ENCODE measurements at places on chromosomes 5 and 9. TPM values are rescaled to one million over a fixed set of nuclear protein-coding genes. Genes with fewer than 3 reads are reported as not detected.

Gene PCDHGC4
- 1.3 TPM for polyA plus RNA-seq

Gene ANKRD31
- 0.20 TPM for polyA plus RNA-seq

Gene DNLZ
- not detected for polyA plus RNA-seq

Gene ZDHHC11
- 5.9 TPM for polyA plus RNA-seq

Gene CAMK2A
- 31.8 TPM for polyA plus RNA-seq

Gene CCL28
- 0.15 TPM for polyA plus RNA-seq

Gene SLC2A8
- not detected for polyA plus RNA-seq

Gene SLC36A2
- polyA plus RNA-seq = not detected

Gene CLPTM1L
- 55.7 TPM for polyA plus RNA-seq

Gene GLDC
- 1.3 TPM for polyA plus RNA-seq

Gene DMGDH
- not detected for polyA plus RNA-seq

Gene SLCO4C1
- 3.4 TPM for polyA plus RNA-seq

Gene CD74
- polyA plus RNA-seq = 92.8 TPM

Gene FST
- 230 TPM for polyA plus RNA-seq

GRCh38 chr5:102231693-102232619 is 64.1 kb downstream of the SLCO4C1 start:
- no peak for DNase-seq

DNA sequence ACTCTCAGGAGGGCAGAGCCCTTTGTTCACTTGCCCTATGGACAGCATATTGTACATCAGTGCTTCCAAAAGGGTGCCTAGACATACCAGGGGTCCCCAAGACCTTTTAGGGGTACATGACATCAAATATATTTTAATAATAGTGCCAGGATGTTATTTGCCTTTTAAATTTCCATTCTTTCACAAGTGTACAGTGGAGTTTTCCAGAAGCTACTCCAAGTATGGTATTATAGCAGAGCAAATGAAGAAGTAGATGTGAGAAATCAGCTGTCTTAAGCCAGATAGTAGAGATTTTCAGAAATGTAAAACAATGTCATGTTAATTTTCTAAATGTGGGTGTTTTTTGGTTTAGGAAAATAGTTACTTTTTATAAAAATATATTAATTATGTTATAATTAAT is 15.6 kb downstream of the PTTG1 start:
- no peak for DNase-seq

- no peak for DNase-seq
Measured at GRCh38 chr9:134708672-134709038, 67.1 kb downstream of the COL5A1 start.

DNA sequence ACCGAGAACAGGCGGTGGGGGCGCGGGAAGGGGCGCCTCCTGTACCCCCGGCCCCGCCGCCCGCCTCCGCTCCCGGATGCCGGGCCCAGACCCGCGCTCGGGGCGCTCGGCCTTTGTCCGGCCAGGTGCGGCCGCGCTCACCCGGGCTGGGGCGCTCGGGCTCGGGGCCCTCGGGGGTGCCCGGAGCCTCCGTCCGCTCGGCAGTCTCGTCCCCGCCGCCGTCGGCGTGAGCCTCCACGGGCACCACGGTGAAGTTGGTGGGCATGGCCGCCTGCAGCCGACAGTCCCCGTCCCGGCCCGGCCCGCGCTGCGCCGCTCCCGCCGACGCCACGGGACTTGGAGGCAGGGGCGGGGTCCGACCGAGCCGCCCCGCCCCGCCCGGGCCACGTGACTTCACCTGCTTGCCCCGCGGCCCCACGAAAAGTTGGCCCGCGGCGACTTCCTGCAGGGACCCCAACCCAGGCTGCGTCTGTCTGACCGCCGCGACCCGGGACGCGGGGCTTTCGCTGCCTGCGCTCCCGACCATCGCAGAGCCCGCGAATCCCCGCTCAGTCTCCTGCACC is at the start of gene SLC12A7:
Gene SLC12A7, minus strand, starts transcription at position 337 of the 563 bp plus-strand sequence. Its CDS starts 72 bp downstream, at position 265.
- no peak for DNase-seq

GRCh38 chr9:38687389-38687842 is 32.5 kb downstream of the FAM240B start:
- DNase-seq = no peak

- DNase-seq = no peak
Measured at GRCh38 chr5:16690243-16690852, 73.6 kb upstream of the RETREG1 start.

DNA sequence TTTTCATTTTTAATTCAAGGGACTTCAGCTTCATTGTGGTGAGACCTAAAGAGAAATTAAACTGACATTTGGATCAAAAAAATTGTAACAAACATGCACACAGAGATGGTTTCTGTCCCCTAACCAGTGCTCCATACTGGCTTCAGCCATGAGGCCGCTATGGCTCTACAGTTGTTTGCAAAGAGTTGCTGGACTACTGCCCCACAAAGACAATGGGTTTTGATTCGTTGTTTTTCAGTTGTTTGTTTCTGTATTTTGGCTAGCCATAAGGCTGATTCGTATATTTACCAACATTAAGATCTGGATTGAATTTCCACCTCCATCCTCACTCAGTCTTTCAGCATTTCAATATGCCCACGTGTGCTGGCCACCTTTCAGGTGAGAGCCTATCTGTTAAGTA is 163.7 kb upstream of the KIF2A start:
- DNase-seq = no peak

GRCh38 chr5:43676083-43676840 is 73.3 kb downstream of the NNT start:
- no peak for DNase-seq

- DNase-seq = no peak
Measured at GRCh38 chr9:35729700-35730485, 2.1 kb downstream of the TLN1 start.

DNA sequence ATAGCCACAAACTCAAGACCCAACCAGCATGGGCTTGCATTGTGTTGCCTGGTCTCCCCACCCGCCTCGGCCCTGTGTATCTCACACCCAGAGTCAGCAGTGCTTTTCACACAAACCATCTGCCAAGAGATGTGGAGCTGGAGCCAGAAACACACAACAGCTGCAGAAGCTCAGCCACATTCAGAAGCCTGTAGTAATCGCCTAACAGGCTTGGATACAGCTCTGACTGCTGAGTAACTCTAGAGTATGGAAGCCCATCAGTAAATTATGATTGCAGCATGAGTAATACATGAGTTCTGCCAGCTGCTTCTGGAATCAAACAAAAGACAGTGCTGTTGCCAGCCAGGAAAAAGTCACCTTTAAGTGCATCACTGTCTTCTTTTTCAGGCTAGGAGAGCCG is 16.0 kb downstream of the TEK start:
- DNase-seq = peak; percentile 94

DNA sequence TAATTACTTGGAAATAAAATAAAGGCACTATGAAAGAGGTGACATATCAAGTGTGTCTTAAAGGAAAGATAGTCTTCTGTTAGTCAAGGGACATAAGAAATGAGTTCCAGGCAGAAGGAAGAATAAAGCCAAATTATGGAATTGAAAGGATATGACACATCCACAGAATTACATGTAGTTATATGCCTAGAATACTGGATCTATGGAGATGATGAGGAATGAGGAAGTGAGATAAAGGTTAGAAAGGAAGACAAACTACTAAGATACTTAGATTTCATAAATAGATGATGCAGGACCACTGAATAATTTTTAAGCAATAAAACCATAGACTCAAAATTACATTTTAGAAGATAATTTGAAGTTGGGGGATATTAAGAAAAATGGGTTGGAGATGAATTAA is 609.8 kb downstream of the PTPRD start:
- DNase-seq = no peak

DNA sequence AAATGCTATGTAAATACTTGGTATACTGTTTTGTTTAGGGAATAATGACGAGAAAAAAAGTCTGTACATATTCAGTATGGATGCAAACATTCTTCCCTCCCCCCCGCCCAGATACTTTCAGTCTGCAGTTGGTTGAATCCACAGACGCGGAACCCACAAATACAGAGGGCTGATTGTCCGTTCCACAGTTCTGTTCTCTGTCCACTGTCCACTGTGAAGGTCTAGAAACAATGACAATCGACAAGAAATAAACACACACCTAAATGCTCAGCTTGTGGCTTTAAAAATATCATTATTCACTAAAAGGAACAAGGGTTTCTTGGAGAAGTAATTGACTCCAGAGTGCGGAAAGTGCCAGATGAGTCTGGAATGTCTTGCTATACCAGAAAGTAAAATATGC is 109.1 kb downstream of the TMEM161B start:
- no peak for DNase-seq

- DNase-seq = no peak
Measured at GRCh38 chr9:98610711-98611110, 98.0 kb downstream of the GABBR2 start.

DNA sequence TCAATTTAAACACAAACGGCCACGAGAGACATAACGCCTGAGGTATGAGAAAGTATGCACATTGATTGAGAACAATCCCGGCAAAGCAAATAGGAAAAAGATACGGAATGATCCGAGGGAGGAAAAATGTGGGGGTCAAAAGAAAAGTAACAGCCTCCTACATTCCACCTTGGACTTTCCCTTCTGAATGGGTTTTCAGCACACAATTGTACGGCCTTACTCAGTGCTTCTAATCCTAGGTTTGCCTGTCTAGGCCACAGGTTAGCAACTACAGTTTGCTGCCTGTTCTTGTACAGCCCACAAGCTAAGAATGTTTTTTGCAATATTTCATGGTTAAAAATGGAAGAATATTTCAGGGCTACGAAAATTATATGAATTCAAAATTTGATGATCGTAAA is 46.2 kb upstream of the RNF20 start:
- DNase-seq = no peak

DNA sequence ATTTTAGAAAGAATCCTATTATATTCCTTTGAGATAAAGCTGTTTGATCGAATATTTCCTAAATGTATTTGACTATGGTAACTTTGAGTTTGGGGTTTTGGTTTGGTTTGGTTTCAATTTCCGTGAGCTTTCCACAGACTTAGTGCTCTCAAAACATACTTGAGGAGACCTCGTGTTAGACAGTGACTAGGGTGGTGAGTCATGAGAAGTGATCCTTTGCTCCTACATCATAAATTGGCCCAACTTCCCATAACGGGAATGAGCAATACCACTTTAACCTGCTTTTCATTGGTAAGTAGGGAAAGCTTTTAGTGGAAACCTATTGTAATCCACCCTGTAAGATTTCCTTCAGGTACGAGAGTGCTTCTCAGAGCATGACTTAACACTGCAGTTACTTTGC is 3.8 kb upstream of the RASEF start:
- no peak for DNase-seq

DNA sequence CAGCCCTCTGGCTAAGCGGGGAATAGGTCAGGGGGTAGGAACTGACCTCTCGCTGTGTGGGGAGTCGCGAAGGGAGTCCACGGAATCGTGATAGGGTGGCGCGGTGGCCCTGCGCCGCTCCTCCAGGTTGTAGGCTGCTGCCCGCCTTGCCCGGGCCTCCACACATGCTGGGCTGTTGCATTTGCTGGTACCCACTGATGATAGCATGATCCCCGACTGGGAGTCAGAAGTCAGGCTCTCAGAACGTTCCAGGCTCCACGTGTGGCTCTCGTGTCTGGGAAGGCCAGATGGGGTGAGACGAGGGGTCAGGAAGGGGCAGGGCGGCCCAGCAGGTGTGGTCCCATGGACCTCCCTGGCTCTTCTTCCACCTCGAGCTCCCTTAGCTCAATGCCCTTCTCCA is 56.0 kb downstream of the PSD2 start:
- DNase-seq = no peak

DNA sequence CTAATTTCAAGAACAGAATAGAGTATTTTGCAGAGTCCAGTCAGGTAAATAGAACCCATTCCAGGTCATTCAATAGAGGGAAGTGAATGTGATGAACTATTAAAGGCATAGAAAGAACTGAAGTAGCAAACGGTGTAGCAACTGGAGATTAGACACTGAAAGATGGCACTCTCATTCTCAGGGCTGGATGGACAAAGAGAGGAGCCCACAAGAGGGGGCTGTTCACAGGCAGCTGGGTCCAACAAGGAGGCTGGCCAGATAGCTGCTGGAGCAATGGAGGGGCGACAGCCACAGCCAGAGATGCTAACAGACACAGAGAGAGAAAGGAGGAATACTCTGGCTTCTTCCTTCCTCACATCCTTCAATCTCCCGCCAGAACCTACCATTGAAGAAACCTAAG is 93.1 kb upstream of the SMARCA2 start:
- DNase-seq = no peak

DNA sequence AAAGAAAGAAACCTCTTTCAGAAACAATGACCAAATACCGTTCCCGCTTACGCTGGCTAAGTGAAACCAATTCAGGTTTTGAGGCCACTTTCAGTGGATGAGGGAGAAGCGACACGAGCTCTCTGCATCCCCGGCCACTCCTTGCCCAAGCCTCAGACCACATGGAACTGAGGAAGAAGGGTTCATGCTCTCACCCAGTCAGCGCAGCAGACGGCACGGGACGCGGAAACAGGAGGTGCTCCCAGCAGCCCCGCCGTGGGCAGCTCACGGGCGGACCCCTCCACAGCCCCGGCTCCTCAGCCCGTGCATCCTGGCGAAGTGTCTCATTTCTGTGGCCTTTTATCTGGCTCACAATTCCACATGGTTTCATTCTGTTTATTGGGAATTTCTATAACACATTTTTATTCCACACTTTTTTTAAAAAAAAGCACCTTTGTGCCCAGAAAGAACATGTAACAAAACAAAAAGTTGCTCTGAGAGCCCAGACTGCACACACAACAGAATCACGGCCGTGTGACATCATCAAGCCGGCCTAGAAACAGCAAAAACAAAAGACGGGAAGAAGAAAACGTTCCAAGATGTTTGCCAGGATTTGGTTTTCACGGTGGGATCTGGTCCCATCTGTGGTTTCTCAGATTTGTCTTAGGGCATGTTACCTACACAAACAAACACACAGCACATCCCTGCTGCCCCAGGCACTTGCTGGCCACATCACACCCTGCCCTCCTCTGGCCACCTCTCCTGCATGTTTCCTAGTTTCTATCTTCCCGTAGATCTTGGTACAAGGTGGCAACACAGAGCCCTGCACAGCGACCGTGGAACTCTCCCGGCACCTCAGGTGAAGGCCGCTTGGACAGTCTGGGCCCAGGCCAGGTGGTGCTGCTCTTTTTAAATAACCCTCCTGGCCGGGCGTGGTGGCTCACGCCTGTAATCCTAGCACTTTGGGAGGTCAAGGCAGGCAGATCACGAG is 16.2 kb downstream of the QSOX2 start:
- no peak for DNase-seq

DNA sequence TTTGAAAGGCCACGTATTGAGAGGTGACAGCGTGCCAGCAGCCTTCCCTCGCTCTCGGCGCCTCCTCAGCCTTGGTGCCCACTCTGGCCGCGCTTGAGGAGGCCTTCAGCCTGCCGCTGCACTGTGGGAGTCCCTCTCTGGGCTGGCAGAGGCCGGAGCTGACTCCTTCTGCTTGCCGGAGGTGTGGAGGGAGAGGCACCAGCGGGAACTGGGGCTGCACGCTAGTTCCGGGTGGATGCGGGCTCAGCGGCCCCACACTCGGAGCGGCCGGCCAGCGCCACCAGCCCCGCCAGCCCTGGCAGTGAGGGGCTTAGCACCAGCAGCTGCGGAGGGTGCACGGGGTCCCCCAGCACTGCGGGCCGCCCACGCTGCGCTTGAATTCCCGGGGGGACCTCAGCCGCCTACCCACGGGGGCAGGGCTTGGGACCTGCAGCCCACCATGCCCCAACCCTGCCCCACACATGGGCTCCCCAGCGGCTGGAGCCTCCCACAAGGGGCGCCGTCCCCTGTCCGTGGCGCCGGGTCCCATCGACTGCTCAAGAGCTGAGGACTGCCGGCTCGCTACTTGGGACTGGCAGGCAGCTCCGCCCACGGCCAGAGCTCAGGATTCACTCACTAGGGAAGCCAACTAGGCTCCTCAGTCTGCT is 4.4 kb upstream of the OTULINL start:
- no peak for DNase-seq

GRCh38 chr9:90724880-90725279 is 76.7 kb upstream of the SYK start:
- no peak for DNase-seq

All from muscle of arm (tissue), 14 donors.